Right cardiac atrium (tissue), 5 donors: ENCODE measurements at places on chromosomes 7 and 10. TPM values are rescaled to one million over a fixed set of nuclear protein-coding genes. Genes with fewer than 3 reads are reported as not detected.

COX15 gene
- polyA plus RNA-seq: 16.5 TPM

DNAAF5 gene
- polyA plus RNA-seq: 10.2 TPM

FLNC gene
- 216 TPM for polyA plus RNA-seq

CPSF4 gene
- 16.2 TPM for polyA plus RNA-seq

DNAJB6 gene
- polyA plus RNA-seq: 154 TPM

NEBL gene
- 257 TPM for polyA plus RNA-seq

MNX1 gene
- polyA plus RNA-seq: not detected

DRGX gene
- not detected for polyA plus RNA-seq

OTUD1 gene
- 27.3 TPM for polyA plus RNA-seq

NPM3 gene
- 5.8 TPM for polyA plus RNA-seq
